ENCODE measurements at places on chromosomes 13 and 19. TPM values are rescaled to one million over a fixed set of nuclear protein-coding genes. Genes with fewer than 3 reads are reported as not detected.

GRCh38 chr13:84705982-84706710 lies 823.9 kb upstream of the SLITRK1 start:
- H3K36me3 ChIP-seq, result no peaks in the 10 kb centered on the region
- H3K4me1 ChIP-seq, result no peaks in the 10 kb centered on the region
- DNase-seq, result no peak
- H3K4me3 ChIP-seq, result no peak overlapping the region

SIGLEC10 gene
- total RNA-seq, result 0.45 TPM

CYP2S1 gene
- 0.68 TPM for total RNA-seq

DNA sequence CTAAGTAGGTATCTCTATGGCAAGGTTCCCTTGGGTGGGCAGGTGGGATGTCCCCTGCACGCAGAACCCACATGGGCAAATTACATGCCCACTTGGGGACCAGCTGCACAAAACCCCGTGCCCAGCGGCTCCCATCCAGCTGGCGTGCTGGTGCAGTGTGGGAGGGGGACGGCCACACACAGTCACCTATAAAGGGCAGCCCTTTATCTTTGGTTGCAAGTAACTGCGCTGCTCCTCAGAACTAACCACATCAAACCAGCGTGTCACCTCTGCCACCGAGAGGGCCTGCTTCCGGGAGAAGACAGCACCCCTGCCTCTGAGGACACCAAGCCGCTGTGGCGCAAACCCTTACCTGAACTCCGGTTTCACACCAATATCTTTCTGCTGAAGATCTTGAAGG lies 32.2 kb downstream of the ANKRD27 start:
- peaks cover 50% of the 10 kb centered on the region for H3K36me3 ChIP-seq
- H3K4me1 ChIP-seq, result peaks cover 38% of the 10 kb centered on the region
- peak; percentile 69 for DNase-seq
- H3K27ac ChIP-seq, result peak overlapping the region; percentile 66
- H3K27me3 ChIP-seq, result no peaks in the 10 kb centered on the region

All from activated CD4-positive, alpha-beta memory T cell treated with anti-CD3 and anti-CD28 coated beads, Interleukin-2, amount 10 ng/mL, durations not matched to agents 7 days and 5 days (primary cell).